Stimulated activated CD4-positive, alpha-beta T cell treated with anti-CD3 and anti-CD28 coated beads, Interleukin-4, amount 100 ng/mL, for 48 hours (primary cell): ENCODE measurements at places on chromosomes 5 and 9.
A peak's percentile ranks its signal among the peaks of the same experiment; 100 is the strongest.

GRCh38 chr9:120720404-120720803 is 6.1 kb upstream of the MEGF9 start:
- no peak for DNase-seq

GRCh38 chr5:33310451-33310850 is 130.3 kb upstream of the TARS1 start:
- no peak for DNase-seq

- no peak for DNase-seq
Measured at GRCh38 chr5:149820536-149821510, 90.7 kb downstream of the PPARGC1B start.

- peak; percentile 30 for DNase-seq
Measured at GRCh38 chr9:83708515-83709158, 879 bp upstream of the UBQLN1 start.

DNA sequence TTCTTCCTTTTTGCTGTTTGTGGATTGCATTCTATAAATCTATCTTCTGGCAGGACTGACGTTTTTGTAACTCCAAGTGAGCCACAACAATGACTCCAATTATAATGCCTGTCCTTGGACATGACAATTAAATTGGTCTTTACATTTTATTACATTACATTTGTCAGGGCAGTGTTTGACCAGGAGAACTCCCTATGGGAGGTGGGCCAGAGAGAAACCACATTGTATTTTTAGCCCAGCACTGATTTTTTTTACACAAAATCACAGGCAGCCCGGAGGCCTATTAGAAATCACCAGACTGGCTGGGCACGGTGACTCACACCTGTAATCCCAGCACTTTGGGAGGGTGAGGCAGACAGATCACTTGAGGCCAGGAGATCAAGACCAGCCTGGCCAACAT is 99.1 kb upstream of the SMC5 start:
- no peak for DNase-seq
